ENCODE measurements at places on chromosomes 5 and 9.

- DNase-seq: no peak
Measured at GRCh38 chr5:139717221-139717620, 69.1 kb downstream of the CXXC5 start.

GRCh38 chr5:143056792-143057579, 286.8 kb downstream of the ARHGAP26 start:
- DNase-seq: no peak

DNA sequence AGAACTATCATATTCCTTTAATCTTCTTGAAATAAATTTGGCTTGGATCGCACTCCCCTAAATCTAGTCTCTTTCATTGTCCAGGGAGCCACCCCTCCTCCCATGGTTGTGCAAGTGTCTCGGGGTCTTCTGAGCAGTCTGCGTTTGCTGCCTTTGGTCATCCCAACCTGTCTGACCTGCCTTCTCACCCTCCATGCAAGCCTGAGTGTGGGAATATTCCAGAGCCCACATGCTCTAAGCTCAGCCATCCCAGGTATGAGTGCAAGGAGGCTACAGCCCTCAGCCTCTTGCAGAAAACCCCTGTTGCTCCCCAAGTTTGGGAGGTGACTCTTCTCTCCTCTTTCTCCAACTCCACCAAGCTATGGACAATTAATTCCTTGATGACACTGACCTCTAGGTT, 7.7 kb upstream of the CTSL start:
- no peak for DNase-seq

DNA sequence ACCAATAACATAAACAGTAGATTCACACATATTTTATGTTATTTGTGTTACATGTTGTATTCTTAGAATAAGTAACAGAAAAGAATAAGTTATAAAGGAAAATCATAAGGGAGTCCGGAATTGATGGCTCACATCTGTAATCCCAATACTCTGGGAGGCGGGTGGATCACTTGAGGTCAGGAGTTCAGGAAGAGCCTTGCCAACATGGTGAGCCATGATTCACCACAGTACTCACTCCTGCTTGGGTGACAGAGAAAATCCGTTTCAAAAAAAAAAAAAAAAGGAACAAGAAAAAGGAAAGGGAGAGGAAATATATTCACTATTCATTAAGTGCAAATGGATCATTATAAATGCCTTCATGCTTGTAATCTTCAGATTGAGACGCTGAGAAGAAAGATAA, 533.3 kb upstream of the CDH9 start:
- DNase-seq: no peak

DNA sequence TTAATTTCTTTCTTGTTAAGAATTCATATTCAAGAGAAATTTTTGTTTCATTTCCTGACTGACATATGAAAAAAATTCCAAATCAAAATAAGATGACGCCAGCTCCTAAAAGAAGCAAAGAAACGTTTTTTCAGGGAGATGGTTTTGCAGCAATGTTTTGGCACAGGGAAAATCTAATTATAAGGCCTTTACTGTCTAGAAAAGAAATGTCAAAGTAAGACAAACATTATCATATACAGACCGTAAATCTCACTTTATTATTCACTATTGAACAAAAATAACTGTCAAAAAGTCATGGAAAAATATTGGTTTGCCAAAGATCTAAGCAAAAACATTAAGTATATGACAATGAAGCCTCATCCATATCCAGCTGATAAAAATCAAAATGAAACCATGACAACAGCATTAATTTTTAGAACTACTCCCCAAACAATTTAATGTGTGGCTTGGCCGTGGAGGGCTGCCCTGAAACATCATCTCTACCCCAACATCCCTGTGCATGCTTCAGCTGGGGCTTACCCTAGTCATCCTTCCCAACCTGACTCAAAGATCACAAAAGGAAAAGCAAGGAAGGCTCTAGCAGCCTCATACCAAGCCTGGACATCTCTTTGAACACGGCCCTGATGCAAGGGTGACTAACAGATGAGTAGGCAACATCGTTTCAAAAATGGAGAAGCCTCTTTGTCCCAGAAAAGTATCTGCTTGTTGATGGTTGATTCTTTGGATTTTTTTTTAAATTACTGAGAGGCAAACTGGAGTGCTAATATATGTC, 95.6 kb downstream of the ARSB start:
- DNase-seq: no peak

- no peak for DNase-seq
Measured at GRCh38 chr9:118271331-118271730, 567.1 kb downstream of the TLR4 start.

GRCh38 chr9:135087489-135087792, at the start of gene OLFM1:
Gene OLFM1, plus strand, starts transcription at chr9:135087668. Its CDS starts 322 bp downstream, at chr9:135087990.
- DNase-seq: no peak

DNA sequence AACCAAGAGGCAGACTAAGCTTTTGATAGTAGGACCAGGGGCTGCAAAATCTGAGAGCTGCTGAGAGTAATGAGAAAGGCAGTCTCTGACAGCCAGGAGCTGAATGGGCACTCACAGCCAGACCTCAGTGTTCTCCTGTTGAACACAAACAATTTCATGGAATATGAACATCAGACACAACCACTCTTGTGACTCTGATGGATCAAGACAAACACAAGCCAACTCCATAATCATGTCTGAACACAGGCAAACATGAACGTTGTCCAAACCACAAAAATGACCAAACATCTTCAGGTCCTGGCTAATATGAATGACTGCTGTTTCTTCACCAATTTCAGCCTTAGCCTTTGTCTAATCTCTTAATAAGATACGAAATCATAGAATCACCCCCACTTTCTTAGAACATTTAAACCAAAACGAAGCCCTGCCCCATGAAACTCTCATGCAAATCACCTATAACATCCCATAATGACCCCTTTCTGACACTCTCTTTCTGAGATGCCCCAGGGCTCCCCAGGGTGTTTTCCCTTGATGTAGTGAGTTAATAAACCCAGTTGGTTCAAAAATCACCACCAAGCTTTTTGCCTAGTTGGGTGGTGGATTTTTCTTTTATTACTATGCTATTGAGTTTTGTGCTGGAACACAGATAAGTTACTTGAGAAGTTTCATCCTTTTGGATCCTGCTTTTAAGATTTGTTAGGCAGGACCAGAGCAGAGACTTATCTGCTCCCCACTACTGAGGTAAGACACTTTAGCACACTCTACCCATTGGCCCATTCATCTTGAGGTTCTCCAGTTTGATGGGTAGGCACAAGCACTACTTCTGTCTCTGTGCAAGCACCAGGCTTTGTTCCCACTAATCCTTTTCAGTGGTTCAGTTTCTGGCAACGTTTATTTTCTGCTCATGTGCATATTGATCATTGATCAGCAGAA, 5.9 kb upstream of the ERAP2 start:
- DNase-seq: no peak

GRCh38 chr5:104347119-104347708, 784.6 kb upstream of the NUDT12 start:
- DNase-seq: no peak

GRCh38 chr9:121807069-121807822, 155.8 kb downstream of the DAB2IP start:
- DNase-seq: no peak

DNA sequence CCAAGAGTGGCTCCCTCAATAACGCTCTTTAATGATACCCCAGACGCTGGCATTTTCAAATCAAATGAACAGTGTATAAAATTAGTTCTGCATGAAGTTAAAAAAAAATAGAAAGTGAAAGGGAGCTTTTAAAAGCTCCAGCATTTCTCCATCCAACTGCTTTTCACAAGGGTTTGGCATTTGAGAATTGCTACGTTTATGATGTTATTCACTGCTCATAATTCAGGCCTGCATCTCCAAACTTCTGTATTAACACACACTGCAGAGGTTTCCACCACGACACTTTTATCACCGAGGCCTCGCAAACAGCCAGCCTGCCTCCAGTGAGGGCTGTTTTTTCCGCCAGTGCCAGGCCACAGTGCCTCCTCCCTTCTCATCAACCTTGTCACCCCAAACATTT, 205.5 kb upstream of the EFNA5 start:
- no peak for DNase-seq
